ENCODE measurements at places on chromosomes 2 and 18.

GRCh38 chr2:2324565-2325101, 6.4 kb downstream of the MYT1L start:
- no peak for DNase-seq

DNA sequence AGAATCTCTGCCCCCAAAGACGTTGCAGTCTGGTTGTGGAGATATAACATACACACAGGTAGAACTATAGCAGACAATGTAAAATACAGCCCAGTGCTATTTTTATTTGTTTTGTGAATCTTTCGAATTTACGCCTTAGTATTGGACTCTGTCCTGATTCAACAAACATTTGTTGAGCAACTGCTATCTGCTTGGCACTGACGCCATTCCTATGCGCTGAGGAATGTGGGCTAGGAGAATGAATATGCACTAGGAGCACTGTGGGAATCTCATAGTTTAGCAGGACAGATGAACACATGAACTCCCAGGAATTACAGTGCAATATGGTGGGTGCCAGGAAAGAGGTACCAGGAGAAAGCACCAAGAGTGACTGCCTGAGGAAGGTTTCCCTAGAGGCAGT, 181.7 kb upstream of the SIX3 start:
- no peak for DNase-seq

- DNase-seq, result no peak
Observed at GRCh38 chr2:206144383-206144782, 14.9 kb downstream of the NDUFS1 start.

- DNase-seq, result no peak
Observed at GRCh38 chr2:18721038-18721922, 131.9 kb upstream of the NT5C1B start.

DNA sequence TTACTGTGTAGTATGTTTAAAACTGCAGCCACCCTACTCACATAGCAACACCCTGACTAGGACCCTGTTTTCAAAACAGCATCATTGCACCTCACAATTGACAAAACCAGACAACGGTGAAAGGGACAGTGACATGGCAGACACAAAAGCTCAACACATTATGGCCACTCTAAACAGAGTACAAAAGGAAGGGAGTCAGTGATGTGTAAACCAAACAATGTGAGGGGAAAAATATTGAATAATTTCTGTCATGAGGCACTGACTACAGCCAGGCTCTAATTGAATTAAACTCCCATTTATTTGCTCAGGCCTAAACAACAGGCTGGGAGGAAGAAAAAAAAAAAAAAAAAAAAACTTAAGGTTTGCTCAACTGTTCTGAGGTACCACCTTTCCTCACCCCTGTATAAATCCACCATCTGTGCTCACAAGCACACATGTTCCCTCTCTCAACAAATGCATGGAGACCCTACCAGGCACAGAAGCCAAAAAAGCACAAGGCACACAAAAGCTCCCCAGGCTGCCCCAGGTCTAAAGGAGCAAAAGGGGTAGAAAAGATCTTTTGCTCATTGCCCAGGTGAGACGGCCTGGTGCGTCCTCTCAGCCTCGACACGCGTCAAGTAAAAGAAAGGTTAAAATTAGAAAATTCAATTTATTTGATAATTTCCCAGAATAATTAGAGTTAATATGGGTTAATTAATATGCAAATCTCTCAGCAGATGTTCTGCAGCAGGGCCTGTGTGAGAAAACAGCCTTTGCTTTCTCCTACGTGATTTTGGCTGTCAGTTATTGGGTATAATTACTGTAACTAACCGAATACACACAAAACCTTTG, 80.9 kb downstream of the ZEB2 start:
- DNase-seq, result no peak

GRCh38 chr18:3652380-3653262, 202.6 kb downstream of the TGIF1 start:
- peak; percentile 82 for DNase-seq

DNA sequence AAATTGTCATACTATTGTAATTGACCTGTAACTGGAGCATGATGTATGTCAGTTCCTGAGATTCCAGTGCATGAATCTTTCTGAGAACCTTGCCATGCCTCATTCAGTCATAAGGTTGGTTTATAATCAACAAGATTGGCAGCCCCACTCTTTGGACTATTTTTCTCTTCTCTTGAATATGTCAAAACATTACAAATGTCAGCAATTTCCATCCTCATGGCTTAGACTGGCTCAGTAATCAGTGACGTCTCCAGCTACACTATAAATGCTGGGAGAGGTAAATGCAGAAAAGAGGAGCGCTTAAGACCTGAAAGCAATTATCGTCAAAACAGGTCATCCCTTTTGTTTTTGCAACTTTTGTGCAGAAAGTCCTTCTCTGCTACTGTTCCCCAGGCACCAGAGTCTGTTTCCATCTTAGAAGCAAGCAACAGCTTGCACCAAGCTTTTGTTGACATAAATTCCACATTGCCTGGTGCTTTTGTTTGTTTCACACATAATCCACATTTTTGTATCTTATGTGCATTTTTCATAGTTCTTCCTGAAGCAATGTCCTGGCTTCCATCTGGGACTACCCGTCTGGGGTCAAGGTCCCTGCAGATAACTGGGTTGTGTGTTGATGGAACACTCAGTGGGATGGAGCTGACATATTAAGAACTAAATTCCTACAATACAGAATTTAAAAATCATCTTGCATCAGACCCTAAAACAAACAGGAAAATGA, 149.8 kb downstream of the OSR1 start:
- DNase-seq, result no peak

GRCh38 chr2:211331736-211332135, 775.3 kb downstream of the CPS1 start:
- DNase-seq, result no peak

GRCh38 chr2:46066601-46067000, 230.6 kb upstream of the EPAS1 start:
- DNase-seq, result no peak

DNA sequence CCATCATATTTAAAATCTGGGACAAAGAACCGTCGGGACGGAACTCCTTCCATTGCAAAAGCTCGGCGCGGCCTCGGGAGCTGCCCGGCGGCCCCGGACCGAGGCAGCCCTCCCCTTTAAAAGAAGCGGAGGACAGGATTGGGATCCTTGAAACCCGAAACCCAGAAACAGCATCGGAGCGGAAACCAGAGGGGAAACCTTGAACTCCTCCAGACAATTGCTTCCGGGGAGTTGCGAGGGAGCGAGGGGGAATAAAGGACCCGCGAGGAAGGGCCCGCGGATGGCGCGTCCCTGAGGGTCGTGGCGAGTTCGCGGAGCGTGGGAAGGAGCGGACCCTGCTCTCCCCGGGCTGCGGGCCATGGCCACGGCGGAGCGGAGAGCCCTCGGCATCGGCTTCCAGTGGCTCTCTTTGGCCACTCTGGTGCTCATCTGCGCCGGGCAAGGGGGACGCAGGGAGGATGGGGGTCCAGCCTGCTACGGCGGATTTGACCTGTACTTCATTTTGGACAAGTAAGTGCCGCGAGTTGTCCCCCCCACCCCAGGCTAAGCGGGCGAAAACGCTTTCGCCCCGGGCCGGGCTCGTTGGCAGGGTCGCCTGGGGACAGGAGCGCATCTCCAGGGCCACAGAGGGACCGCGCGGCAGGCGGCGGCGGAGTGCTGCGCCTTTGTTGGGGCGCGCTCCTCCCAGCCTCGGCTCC, at the start of gene ANTXR1:
Gene ANTXR1 (plus strand): TSS at position 38 of the 698 bp plus-strand sequence. CDS start 321 bp downstream, at position 359.
- peak; percentile 17 for DNase-seq

DNA sequence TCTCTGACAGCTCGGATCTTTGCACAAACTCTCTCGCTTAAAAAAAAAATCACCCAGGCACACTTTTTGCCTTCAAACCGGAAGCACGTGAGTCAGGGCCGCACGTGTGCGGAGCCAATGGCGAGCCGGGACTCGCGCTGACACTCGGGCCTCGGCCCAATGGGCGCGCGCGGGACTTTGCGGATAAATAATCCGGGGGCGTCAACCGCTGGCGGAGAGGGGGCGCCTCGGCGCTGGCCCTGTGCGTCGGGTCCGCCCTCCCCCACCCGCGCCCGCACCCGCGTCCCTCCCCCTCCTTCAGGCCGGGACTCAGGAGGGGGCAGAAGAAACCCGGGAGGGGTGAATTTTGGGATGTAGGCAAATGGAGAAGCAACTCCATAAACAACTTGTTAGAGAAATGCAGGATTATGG, 319 bp upstream of the EN1 start:
- DNase-seq, result peak; percentile 14

- no peak for DNase-seq
Observed at GRCh38 chr2:446303-446874, 158.5 kb upstream of the ALKAL2 start.

DNA sequence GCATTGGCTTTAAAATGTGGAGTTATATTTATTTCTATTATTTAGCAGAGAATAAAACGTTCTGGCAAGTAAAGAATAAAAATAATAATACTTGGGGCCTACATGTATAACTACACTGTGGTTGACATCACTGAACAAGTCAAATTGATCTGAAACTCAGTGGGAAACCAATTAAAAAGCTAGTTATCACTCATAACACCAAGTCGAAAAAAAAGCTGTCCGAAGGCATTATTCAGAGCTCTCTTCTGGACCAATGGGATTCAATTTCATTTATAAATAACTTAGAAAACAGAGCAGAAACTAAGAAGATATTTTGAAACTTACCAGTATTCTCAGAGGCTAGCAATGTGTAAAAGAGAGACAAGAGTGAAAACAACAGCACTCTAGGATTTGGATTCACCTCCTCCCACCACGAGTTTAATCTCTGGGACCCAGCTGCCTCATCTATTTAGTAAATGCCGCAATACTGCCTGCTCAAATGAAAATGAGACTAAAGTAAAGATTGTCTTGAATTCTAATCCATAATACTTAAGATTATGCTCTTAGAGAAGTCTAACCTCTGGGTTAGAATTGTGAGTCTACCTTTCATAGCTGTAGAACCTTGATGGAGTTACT, 128.4 kb downstream of the NBAS start:
- DNase-seq, result no peak

- no peak for DNase-seq
Observed at GRCh38 chr2:239467956-239468490, 67.2 kb upstream of the HDAC4 start.

DNA sequence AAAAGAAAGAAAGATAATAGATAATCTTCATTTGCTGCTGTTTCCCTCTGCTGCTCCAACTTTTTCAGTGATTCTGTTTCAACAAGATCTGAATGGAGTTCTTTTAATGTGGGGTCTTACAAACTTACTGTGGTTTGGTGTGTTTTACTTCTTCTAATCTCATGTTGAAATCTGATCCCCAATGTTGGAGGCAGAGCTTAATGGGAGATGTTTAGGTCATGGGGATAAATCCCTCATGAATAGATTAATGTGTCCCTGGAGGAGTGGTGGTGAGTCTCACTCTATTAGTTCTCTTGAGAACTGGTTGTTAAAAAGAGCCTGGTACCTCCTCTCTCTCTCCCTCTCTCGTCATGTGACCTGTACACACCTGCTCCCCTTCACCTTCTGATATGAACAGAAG, 442.4 kb downstream of the EPHA4 start:
- no peak for DNase-seq

DNA sequence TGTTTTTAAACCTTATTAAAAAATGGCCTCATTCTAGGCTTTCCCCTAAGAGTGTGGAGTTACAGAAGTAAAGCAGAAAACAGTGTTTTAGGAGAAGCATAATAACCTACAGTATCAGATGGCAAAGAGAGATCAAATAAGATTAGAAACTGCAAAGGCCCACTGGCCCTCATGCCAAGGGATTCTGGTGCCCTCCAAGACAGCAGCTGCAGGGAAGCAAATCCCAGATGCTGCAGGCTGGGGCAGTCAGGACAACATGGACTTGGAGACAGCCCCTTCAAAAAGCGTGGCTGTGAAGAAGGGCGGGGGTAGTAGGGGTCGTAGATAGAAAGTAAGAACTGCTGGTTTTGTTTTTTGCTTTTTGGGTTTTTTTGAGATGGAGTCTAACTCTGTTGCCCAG, 28.3 kb upstream of the EPG5 start:
- DNase-seq, result no peak

DNA sequence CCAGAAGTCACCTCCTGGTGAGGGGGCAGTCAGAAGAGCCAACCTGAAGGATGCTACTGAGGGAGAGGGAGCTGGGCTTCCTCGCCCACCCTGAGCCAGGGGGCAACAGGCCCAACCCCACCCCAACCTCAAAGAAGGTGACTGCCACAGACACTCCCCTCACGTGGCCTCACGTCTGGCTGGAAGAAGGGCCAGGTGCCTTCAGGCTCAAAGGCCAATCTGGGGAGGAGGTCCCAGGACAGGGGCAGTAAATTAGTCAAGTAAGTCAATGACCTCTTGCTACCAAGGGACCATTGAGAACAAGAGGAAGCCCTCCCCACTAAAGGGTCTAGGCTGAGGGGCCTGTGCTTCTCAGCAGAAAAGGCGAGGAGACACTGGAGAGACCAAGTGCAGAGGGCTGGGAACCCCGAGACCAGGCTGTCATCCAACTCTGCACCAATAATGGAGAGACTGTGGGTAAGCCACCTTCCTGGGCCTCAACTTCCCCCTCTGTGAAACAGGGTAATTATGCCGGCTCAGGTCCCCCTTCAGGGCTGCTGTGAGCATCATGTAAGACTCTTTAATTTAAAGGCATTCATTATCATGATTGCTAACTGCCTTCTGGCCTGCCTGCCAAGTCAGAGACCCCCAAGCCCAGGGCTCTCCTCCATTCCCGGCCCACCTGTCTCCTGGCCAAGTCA, 20.2 kb upstream of the TNS1 start:
- DNase-seq, result no peak

GRCh38 chr18:36130883-36131653, 1.4 kb downstream of the ELP2 start:
- no peak for DNase-seq

DNA sequence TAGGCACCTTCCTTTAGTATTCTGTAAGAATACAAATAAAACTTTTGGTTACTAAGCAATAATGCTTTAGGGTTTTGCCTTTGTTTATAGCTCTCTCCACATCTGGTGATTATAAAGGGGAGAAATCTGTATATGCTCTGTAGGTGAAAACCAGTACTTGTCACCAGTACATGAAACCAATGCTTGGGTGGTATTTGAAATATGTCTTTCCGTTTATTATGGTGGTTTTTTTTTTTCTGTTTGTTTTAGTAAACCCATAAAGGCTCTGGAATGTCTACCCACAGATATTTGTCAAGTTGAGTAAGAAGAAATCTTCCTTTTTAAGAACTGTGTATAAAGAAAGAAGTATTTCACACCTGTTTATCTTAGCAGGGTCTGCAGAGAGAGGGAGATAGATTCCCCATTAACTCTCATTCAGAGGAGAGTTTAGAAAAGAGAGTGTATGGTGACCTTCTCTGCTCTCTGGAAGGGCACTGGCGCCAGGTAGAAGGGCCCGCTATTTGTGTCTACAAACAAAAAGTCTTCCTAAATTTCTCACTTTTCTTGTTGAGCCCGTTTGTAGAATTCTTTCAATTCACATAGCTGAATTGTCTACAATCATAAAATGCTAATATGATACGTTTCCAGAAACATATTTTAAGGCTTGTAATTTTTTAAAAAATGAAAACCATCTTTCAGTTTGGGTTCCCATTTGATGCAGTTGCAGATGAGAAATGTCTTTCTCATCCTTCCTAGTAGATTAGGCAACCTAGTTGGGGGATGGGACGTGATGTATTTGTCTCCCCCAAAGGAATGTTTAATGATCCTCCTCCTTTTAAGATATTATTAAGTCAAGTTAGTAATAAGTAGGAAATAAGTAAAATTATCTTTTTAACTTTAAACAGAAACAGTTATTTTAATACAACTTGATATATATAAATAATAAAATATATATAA, 33.9 kb downstream of the MAP3K20 start:
- DNase-seq, result no peak

- DNase-seq, result no peak
Observed at GRCh38 chr18:10748641-10749040, 222.8 kb downstream of the NAPG start.

Measured in activated naive CD8-positive, alpha-beta T cell treated with anti-CD3 and anti-CD28 coated beads, Interleukin-2, amount 50 U/mL, for 24 hours (primary cell).